ENCODE measurements at places on chromosomes 2 and 18.

DNA sequence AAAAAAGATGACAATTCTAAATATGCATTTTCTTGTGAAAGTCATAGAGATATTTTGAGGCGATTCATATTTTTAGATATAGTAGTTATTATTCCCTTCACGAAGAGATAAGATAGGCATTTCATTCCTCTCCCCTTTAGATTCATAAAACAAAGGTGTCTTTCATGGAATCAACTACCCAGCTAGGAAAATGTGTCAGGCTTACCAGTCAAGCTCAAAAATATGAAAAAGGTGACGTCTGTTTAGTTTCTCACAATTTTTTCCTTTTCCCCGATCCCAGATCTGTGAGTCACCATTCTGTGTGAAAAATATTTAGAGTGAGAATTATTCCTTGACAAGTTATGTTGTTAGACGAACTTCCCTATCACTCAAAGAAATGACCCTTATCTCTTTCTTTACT lies 95.4 kb upstream of the FN1 start:
- DNase-seq: no peak

DNA sequence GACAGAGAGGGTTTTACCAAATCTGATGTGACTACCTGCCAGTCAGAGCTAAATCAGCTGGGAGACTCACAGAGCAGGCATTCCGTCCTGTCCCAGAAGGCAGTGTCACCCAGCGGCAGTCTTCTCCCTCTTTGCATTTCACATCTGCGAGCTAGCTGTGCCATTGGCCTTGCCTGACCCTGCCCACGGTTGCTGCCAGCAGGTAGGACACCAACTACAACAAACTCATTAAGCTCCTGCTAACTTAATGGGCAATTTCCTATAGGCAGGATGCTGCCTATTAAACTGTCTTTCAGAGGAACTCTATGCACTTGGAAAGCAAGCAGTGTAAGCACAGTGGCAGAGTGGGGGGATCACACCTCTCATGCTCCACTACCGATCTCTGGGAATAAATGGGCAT lies 116.4 kb upstream of the CAPN13 start:
- no peak for DNase-seq

GRCh38 chr2:159042115-159042850 lies 73.8 kb downstream of the TANC1 start:
- DNase-seq: no peak

- no peak for DNase-seq
Measured at GRCh38 chr18:54968807-54969206, 9.5 kb upstream of the CCDC68 start.

- DNase-seq: no peak
Measured at GRCh38 chr2:2839782-2840531, 508.9 kb upstream of the MYT1L start.
